Aorta (tissue), 5 donors: ENCODE measurements at places on chromosomes 4 and X. TPM values are rescaled to one million over a fixed set of nuclear protein-coding genes. Genes with fewer than 3 reads are reported as not detected.

GRCh38 chr4:25552580-25553271, 102.9 kb upstream of the SLC34A2 start:
- peak overlapping the region; percentile 29 for H3K4me3 ChIP-seq
- no peaks in the 10 kb centered on the region for H3K36me3 ChIP-seq
- H3K27me3 ChIP-seq = no peaks in the 10 kb centered on the region
- H3K27ac ChIP-seq = no peak overlapping the region
- H3K4me1 ChIP-seq = no peaks in the 10 kb centered on the region

SPIN4 gene
- total RNA-seq = 12.3 TPM

DNA sequence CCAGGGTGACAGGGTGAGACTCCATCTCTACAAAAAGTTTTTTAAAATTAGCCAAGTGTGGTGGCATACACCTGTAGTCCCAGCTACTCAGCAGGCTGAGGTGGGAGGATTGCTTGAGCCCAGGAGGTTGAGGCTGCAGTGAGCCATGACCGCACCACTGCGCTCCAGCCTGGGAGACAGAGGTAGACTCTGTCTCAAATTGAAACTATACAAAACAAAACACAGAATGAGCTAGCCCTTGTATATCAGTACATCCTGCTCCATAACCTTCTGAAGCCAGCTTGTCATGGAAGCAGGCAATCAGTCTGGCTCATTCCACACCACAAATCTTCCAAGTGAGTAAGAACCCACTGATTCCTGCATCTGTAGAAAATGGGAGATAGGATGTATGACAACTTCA, 49.0 kb downstream of the CD99L2 start:
- H3K36me3 ChIP-seq = no peaks in the 10 kb centered on the region
- no peaks in the 10 kb centered on the region for H3K4me1 ChIP-seq
- no peaks in the 10 kb centered on the region for H3K27me3 ChIP-seq
- no peak for DNase-seq
- no peak overlapping the region for H3K27ac ChIP-seq

GRCh38 chr4:29852537-29852936, 867.6 kb upstream of the PCDH7 start:
- no peak for DNase-seq
- no peaks in the 10 kb centered on the region for H3K27me3 ChIP-seq
- H3K4me1 ChIP-seq = no peaks in the 10 kb centered on the region
- no peaks in the 10 kb centered on the region for H3K36me3 ChIP-seq
- no peak overlapping the region for H3K4me3 ChIP-seq
- H3K27ac ChIP-seq = no peak overlapping the region

AP1AR gene
- 17.9 TPM for total RNA-seq

GRCh38 chrX:127726227-127726626, 326.0 kb downstream of the ACTRT1 start:
- no peaks in the 10 kb centered on the region for H3K36me3 ChIP-seq
- H3K4me3 ChIP-seq = no peak overlapping the region
- H3K27ac ChIP-seq = no peak overlapping the region
- H3K27me3 ChIP-seq = no peaks in the 10 kb centered on the region

- DNase-seq = no peak
- H3K4me1 ChIP-seq = no peaks in the 10 kb centered on the region
- H3K27ac ChIP-seq = no peak overlapping the region
- no peaks in the 10 kb centered on the region for H3K36me3 ChIP-seq
- no peak overlapping the region for H3K4me3 ChIP-seq
Observed at GRCh38 chr4:20443015-20443805, 191.5 kb downstream of the SLIT2 start.

DNA sequence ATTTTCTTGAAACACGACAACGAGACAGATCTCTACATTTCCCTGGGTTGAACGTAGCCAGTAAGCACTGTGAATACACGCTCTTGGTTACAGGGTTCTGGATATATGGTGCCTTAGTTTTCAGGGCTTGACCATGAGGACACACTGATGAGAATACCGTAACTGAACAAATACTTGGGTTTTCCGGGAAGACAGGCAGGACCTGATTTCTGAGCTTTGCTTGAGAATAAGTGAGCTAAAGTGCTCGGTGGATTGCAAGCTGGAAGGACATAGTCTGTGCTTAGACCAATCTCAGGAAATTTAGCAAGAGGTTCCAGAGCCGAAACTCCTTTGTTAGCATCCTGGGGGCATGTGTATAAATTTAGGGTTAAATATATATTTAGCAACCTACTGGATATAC, 876 bp upstream of the TACR3 start:
- H3K27ac ChIP-seq = no peak overlapping the region
- H3K27me3 ChIP-seq = no peaks in the 10 kb centered on the region
- no peaks in the 10 kb centered on the region for H3K4me1 ChIP-seq
- no peak for DNase-seq

DNA sequence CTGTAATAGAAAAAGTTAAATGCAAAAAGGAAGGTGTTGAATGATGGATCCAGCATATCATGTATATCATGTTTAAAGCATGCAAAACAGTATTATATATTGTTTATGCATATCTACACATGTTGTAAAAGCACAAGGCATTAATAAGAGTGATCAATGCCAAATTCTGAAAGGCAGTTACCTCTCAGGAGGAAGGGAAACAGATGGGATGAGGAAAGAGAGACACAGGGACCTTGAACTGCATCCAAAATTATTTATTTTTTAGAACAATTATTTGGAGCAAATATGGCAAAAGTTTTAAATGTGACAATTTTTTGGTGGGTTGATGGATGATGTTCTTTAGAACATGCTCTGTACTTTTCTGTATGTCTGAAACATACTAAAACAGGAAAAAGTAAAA, 193.4 kb downstream of the CLCN4 start:
- H3K36me3 ChIP-seq = no peaks in the 10 kb centered on the region
- H3K27ac ChIP-seq = no peak overlapping the region
- no peak overlapping the region for H3K4me3 ChIP-seq
- H3K27me3 ChIP-seq = no peaks in the 10 kb centered on the region

SPANXN4 gene
- total RNA-seq = not detected

USP17L12 gene
- total RNA-seq = not detected

DNA sequence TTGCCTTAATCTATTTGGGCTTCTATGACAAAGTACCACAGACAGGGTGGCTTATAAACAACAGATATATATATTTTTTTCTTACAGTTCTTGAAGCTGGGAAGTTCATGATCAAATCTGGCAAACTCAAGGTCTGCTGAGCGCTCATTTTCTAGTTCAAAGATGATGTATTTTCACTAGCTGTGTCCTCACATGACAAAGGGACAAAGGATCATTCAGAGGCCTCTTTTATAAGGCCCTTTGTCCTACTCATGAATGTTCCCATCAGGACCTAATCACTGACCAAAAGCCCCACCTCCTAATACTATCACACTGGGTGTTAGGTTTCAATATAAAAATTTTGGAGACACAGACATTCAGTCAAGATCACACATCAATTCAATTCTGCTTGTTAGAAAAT, 2025.2 kb downstream of the PCDH7 start:
- no peak for DNase-seq
- no peak overlapping the region for H3K4me3 ChIP-seq
- no peak overlapping the region for H3K27ac ChIP-seq
- H3K4me1 ChIP-seq = no peaks in the 10 kb centered on the region
- H3K36me3 ChIP-seq = no peaks in the 10 kb centered on the region

DNA sequence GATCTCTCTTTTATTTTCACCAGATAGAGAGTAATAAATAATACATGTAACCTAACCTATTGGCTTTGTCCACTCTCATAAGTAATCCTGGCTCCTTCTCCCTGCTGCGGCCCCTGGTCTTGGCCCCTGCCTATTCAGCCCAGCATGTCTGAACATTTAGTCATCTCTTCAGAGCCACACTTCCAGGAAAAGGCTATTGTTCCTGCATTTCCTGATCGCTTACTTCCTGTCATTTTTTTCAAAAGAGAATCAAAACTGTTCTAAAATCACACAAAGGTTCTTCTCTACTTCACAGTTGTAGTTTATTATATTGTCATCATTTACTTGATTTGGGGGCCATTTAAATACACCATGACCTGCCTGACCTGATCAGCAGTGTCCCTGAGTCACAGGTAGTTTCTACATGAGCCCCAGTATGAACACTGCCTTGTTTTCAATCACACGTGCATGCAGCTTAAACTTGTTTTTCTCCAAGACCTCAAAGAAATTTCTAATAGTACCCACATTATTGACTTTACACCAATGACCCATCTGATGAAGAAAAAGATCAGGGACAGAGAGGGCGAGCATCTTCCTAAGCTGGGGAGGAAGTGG, 47.4 kb upstream of the KDR start:
- DNase-seq = no peak
- H3K27me3 ChIP-seq = peaks cover 3% of the 10 kb centered on the region
- no peaks in the 10 kb centered on the region for H3K4me1 ChIP-seq
- no peak overlapping the region for H3K27ac ChIP-seq
- no peaks in the 10 kb centered on the region for H3K36me3 ChIP-seq
- H3K4me3 ChIP-seq = no peak overlapping the region

GRCh38 chrX:153549231-153549630, 31.8 kb downstream of the ATP2B3 start:
- no peaks in the 10 kb centered on the region for H3K4me1 ChIP-seq
- H3K27me3 ChIP-seq = no peaks in the 10 kb centered on the region
- H3K4me3 ChIP-seq = no peak overlapping the region
- H3K36me3 ChIP-seq = no peaks in the 10 kb centered on the region
- no peak overlapping the region for H3K27ac ChIP-seq

DNA sequence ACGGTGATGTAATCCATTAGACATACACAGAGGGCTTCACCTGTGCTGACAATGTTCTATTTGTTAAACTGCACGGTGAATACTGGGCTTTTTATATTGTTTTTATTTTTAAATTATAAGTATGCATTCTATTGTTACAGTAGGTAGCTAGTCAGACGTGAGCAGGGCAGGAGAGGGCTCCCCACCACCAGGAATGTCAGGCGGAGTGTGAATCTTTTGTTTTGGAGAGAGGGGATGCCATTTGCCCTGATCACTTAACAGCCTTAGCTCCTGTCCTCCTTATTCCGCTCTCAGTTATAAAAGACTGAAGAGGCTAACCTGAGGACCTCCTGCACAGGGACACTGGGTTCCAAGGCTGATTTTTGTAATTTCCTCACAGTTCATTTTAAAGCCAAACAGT, 151.6 kb upstream of the TAPT1 start:
- DNase-seq = no peak
- no peaks in the 10 kb centered on the region for H3K27me3 ChIP-seq
- no peak overlapping the region for H3K4me3 ChIP-seq

DNA sequence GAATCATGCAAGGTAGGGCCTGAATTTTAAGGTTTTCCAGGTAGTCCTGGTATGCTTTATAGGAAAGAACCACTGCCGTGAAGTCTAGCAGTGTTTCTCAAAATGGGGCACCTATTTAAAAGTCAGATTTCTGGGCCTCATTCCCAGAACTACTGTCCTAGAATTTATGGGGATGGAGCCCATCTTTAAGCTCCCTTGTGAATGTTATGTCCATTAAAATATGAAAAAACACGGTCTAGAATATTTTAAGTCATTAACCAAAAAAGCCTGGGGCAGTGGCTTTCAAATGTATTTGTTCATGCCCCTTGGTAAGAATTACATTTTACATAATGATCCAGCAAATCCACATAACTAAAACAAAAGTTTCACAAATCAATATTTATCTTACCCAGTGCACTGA, 35.4 kb downstream of the GK start:
- H3K27ac ChIP-seq = no peak overlapping the region
- DNase-seq = no peak
- no peak overlapping the region for H3K4me3 ChIP-seq
- H3K27me3 ChIP-seq = no peaks in the 10 kb centered on the region
- no peaks in the 10 kb centered on the region for H3K4me1 ChIP-seq

MAP7D2 gene
- total RNA-seq = 0.23 TPM

DNA sequence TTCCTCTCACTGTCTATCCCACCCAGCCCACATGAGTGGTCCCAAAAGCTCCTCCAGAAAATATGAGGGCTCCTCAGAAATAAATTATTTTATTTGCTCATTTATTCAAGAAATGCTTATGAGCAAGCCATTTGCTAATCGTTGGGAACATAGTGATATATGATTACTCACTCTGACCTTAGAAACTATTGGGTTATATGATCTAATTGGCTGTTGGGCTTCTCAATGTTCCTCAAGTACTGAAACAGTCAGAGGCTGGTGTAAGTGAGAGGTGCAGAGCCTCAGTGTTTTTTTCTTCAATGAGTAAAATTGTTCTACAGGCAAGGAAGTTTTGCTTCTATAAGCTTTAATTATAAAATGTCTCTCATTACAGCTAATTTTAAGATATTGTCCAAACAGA, 893.8 kb upstream of the INTU start:
- H3K27ac ChIP-seq = no peak overlapping the region
- H3K4me1 ChIP-seq = peaks cover 2% of the 10 kb centered on the region
- no peak for DNase-seq

GRCh38 chrX:38558686-38559085, 2.7 kb upstream of the TSPAN7 start:
- no peaks in the 10 kb centered on the region for H3K36me3 ChIP-seq
- no peak for DNase-seq
- H3K4me1 ChIP-seq = no peaks in the 10 kb centered on the region

- no peak overlapping the region for H3K27ac ChIP-seq
- H3K4me3 ChIP-seq = no peak overlapping the region
- DNase-seq = no peak
- no peaks in the 10 kb centered on the region for H3K27me3 ChIP-seq
Observed at GRCh38 chr4:32106767-32107166, 1386.6 kb downstream of the PCDH7 start.

SSX1 gene
- total RNA-seq = not detected

MAGIX gene
- 2.8 TPM for total RNA-seq

DNA sequence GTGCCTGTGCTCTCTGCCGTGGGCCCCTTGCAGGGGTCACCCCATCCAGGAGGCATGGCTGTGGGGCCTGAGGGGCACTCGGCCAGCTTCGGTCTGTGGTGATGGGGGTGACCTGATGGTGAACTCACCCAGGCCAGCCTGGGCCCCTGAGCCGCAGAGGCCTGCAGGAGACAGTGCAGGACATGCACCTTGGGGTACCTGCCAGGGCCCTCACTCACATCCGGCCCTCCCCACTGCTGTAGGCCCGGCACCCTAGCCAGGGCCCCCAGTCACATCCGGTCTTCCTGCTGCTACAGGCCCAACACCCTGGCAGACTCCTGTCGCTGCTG, 7.3 kb downstream of the CFAP99 start:
- no peak overlapping the region for H3K4me3 ChIP-seq
- no peaks in the 10 kb centered on the region for H3K36me3 ChIP-seq
- H3K27me3 ChIP-seq = no peaks in the 10 kb centered on the region

PNMA6F gene
- total RNA-seq = not detected

GPR82 gene
- 0.29 TPM for total RNA-seq

- H3K27me3 ChIP-seq = no peaks in the 10 kb centered on the region
- H3K4me3 ChIP-seq = no peak overlapping the region
- no peaks in the 10 kb centered on the region for H3K4me1 ChIP-seq
- H3K36me3 ChIP-seq = no peaks in the 10 kb centered on the region
Observed at GRCh38 chr4:2735869-2736268, 20.3 kb downstream of the TNIP2 start.

DNA sequence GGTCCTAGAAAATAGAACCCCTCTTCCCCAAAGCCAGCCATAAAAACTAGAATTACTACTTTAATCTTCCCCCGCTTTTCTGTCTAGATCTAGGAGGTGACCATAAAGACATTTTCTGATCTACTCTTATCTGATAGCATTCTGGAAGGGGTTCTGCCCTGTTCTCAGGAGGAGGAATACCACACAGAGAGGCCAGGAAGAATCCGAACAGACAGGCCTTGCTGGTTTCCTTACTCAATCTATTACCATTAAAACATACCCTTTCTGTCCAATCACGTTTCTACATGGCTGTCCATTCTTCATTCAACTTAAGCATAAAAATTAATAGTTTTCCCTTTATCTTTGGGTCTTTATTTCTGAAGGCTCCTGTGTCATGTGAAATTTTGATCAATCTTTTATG, 198.7 kb downstream of the GPAT3 start:
- H3K4me3 ChIP-seq = no peak overlapping the region
- no peak overlapping the region for H3K27ac ChIP-seq
- no peaks in the 10 kb centered on the region for H3K36me3 ChIP-seq
- no peaks in the 10 kb centered on the region for H3K4me1 ChIP-seq
- no peaks in the 10 kb centered on the region for H3K27me3 ChIP-seq
- no peak for DNase-seq
